ENCODE measurements at places on chromosomes 12 and 14.

DNA sequence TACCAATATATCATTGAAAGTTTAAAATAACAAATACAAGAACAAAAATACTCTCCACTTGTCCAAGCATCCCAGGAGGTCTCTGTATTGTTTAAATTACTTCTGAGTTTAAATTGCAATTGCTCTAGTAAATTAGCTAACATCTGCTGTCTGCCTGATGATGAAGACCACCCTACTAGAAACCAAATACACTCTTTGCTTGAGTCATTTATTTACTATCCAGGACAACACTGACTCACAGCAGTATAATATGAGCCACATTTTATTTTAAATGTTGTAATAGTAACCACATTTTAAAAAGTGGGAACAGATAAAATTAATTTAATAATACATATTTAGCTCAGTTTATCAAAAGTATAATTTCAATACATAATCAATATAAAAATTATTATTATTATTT is 62.9 kb upstream of the EEA1 start:
- no peak for DNase-seq

GRCh38 chr14:38186216-38186615 is 21.5 kb upstream of the SSTR1 start:
- no peak for DNase-seq

- DNase-seq: no peak
Measured at GRCh38 chr14:87067591-87067990, 925.4 kb downstream of the GALC start.

GRCh38 chr12:128796439-128797118 is 27.2 kb downstream of the SLC15A4 start:
- DNase-seq: no peak

DNA sequence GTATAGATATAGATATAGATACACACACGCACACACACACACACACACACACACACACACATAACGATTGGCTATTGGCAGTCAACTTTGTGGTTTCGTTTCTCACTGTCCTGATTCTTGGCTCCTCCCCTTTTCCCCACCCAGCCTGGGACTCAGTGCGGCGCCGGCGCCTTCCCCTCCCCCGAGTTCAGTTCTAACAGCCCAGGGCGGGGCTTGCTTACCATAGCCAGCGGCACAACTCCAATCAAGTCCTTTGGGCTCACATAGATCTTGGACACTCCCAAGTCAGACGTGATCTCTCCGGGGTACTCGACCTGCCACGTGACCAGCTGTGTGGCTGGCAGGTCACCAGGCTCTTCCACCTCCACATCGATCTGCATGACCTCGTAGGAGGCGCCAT is 484.1 kb downstream of the GLT1D1 start:
- DNase-seq: no peak

DNA sequence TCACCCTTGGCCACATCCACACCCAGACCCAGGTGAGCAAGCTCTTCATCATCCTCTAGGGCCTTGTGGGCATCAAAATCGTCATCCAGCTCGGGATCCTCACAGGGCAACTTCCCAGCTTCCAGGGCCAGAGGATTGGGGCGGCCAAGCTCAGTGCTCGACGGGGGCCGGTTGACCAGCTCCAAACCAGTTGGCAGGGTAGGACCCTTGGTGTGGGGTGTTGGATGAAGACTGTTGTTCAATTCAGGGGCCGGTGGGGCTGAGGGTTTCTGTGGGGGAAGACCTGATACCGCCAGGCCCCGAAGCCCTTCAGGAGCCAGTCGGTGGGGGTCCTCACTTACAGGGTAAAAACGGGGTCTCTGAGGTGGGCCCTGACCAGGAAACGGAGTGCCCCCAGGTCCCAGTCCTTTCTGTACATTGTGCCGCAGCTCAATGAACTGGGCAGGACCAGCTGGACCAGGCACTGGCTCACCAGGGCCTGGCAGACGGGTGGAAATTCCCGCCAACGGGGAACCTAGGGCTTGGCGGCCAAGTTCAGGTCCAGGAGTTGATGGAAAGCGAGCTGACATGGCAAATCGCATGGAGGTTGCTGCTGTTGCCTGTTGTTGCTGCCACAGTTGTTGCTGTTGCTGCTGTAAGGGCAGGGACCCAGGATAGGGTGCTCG is 19.8 kb upstream of the PRKAG1 start:
- DNase-seq: no peak

DNA sequence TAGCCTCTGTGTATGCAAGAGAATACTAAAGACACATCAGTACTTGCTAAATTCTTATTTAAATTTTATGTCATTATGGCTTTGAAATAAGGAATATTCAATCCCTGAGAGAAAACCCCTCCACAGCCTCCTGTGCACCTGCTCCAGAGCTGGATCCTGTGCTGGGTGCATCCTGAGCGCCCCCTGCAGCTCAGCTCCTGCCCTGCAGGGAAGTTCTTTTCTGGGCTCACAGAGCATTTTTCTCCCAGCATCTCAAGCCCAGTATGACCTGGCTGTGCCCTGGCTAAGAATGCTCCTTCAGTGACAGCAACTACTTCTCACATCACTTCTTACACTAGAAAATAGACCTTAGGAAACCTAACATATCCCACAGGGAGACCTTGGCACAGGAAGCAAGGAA is 1211.7 kb downstream of the TMEM121 start:
- no peak for DNase-seq

DNA sequence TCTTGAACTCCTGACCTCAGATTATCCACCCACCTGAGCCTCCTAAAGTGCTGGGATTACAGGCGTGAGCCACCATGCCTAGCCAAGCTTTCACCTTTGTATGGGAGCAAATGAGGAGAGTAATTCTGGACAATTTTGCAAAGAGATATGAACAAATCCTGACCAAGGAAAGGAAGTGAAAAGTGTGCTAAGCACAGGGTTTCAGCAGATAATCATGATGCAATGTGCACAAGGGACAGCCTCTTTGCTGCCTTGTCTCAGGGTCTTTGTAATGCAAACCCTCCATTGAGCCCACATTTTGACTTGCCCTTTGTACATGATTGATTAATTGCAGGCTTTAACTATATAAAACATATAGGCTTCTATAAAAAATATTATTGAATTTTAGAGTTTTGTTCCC is 9.2 kb upstream of the PYGL start:
- DNase-seq: no peak

DNA sequence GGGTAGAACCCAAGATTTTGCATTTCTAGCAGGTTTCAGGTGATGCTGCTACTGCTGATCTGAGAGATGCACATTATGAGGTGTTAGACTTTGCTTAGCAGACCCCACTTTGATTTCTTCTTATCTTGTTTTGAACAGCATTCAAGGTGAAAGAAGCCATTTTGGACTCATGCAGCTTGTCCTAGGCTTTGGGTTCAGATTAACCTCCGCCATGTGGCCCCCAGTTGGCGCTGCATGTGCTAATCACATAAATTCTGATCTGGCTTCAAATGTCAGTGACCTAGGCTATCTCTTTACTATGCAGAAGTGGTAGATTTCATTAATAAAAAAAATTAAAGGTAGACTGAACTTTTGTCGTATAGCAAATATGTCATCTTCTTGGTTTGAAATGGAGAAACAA is 89.8 kb upstream of the DYRK2 start:
- no peak for DNase-seq

DNA sequence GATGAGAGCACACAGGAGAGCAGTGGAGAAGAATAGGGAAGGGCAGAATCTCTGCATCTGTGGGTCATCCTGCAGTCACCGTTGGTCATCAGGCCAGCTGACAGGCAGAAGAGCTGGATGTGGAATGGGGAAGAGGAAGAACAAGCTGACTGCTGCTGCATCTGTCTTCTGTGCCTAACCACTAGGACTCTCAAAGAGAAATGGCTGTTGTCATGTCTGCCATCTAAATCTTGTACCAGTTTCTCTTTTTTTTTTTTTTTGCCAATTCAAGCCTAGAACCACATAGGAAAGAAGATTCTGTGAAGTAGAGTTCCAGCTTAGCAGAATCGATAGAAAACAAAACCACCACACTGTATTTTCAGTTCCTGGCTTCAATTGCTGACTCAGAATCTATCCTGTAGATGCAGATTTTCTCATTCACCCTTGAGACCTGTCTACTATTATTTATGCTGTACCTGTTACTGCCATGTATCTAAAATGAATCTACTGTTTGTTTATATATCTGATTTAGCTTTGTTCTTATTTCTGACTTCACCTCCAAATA is 421.9 kb upstream of the PRICKLE1 start:
- no peak for DNase-seq

GRCh38 chr12:13373131-13373530 is 176.6 kb downstream of the EMP1 start:
- no peak for DNase-seq

GRCh38 chr14:30584058-30584630 is 25.2 kb downstream of the G2E3 start:
- no peak for DNase-seq
